ENCODE measurements at places on chromosomes 4 and X.

DNA sequence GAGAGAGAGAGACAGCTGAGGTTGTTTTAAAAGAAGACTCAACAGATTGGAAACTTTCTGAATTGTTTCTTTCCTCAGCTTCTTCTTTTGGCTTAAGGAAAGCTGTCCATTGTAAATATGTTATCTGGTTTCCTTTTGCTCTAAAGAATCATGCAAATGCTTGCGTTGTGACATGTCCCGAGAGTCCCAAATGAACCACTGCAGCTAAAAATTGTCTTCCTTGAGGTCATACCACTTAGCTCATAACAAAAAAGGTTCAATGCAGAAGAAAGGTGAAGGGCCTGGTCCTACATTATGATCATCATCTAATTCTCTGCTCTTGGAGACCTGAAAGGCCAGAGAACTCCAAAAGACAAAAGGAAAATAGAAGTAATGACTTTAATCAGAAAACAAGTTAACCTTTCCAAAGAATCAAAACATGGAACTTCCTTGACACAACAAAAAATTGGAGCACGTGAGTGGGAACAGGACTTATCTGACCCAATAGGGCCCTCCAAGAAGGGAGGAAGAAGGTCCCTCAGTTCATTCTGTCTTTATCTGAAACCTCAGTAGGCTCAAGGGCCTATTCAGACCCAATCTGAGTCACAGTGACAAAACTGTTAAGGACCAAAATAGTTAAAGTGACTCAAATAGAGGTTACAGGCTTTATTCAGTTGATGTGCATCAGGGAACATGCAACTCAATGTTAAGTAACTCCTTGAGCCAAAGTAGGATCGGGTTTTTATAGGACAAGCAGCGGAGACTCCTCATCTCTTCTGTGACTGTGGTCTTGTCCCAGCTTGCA, 14.7 kb upstream of the VSIG1 start:
- DNase-seq: no peak

- DNase-seq: no peak
Measured at GRCh38 chr4:68183417-68183816, 53.7 kb upstream of the TMPRSS11F start.

GRCh38 chr4:140944572-140944971, 188.4 kb upstream of the TBC1D9 start:
- DNase-seq: peak; percentile 44

DNA sequence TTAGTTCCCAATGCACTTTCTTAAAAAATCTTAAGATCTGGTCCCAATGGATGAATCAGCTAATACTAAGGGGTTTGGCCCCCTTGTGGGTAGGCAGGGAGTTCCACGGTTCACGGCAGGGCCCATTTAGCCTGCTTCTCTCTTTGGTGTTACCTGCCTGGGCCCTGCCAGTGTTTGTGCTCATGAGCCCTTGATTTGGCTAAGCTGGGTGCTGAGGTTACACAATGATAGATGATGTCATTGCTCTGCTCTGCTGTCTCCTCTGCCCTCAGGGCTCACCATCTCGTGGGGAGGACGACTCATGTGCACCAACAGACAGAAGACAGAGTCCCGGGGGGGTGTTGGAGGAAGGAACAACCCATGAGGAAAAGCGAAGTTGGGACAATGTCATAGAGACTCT, 24.4 kb downstream of the RTL5 start:
- DNase-seq: no peak

DNA sequence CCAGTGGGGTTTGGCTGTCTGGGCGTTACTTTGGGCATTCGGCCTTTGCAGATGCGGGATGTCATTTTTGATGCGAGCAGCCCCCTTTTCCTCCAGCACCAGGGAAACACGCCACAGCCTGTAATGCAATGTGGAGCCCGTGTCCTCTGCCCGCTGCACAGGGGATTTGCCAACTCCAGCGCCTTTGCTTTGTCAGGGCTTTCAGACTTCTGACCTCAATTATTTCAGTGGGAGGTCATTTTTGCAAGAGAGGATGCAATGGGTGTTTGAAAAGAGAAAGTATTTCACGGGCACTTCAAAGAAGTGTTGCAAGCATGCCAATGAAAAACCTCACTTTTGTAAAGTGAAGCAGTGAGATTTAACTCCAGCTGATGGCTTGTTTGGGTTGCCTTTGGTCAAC, 11.5 kb downstream of the CLCN4 start:
- no peak for DNase-seq

GRCh38 chrX:38220024-38220414, 652 bp downstream of the SRPX start:
- no peak for DNase-seq

GRCh38 chr4:87339440-87339839, 16.8 kb upstream of the HSD17B13 start:
- DNase-seq: no peak

DNA sequence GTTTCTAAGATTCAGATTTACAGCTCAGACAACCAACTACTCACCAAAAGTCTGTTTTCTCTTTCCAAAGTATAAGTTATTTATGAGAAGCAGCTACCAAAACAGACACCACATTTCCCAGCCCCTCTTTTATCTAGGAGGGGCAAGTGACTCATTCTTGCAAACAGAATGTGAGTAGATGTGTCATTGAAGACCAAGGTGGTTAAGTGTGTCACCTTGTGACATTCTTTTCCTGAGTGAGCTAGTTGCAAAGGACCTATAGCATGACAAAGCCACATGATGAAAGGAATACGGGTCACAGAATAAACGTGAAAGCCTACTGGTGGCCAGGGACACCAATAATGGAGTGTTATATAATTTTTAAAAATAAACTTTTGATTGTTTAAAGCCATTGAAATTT, 50.0 kb downstream of the SLC7A11 start:
- no peak for DNase-seq

DNA sequence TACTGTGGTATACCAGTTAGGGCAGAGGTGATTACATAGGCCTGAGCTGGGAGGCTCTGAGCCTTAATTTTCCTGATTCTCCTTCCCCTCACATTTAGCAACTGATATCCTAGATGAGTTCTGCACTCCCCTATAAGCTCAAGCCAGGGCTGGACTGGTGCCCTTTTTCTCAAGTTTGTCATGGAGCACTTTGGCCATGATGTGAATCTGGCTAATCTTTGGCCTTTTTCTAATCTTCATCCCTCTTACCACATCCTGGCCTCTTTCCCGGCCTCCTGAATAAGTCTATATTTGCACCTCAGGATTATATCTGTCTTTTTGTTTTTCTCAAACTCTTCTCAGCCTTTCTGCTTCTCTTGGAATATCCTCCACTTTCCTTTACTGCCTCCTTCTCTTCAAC, 10.9 kb upstream of the LAS1L start:
- DNase-seq: no peak

DNA sequence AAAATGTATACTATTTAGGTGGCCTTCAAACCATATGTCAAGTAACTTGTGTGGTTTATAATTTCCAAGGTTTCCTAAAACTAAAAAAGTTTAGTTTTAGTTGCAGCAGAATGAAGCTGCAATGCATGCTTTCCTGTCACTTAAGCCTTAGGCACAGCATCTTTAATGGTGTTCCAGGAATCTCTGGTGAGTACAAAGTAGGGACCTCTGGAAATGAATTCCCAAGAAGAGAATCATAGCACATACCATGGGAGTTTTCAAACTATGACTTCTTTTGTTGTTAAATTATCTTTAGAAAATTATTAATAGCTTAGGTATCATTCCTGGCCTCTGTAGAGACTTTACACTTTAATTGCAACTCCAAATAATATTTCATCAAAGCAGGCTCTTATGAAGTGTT, 1005.9 kb upstream of the PABPC4L start:
- DNase-seq: no peak

DNA sequence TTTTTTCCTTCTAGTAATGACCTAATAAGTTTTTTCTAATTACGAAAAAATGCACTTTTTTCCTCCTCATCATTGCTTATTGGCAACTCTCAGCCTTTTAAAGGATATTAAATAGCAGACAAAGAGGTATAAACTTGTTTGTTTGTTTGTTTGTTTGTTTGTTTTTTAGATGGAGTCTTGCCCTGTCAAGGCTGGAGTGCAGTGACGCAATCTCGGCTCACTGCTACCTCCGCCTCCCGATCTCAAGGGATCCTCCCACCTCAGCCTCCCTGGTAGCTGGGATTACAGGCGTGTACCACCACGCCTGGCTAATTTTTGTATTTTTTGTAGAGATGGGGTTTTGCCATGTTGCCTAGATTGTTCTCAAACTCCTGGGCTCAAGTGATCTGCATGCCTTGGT, 6.0 kb downstream of the RBM47 start:
- DNase-seq: no peak

DNA sequence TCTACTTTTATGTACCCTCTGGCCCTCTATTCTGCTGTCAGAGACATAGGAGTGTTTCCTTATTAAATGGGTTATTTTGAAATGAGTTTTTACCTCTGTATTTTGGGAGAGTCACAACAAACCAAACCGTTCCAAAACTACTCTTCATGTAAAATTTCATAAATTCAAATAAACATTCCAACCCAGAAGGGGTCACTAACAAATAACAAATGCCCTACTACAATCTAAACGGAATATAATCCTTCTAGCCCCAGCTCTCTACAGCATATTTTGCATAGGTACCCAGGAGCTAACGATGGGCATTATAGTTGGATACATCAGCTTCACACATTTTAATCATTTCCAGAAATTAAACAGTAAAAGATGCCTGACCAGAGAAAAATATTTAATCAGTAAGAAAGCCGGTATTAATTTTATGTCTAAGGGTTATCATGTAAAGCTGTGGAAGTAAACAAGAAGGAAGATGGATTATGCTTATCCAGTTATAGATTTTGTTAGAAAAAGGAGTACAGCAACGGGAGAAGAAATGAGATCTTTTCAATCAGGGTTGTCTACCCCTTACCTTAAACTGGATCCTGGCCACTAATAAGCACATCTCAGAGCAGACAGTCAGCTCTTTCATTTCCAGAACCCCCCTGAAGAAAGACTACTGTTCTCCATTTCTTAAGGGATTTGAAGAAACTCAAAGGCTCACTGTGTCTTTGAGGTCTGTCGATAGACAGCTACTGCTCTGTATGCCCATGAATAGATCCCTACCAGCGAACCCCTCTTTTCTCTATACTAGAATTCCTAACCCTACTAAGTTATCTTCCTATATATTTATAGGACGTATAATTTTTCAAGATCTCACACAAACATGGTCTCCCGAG, 1.2 kb downstream of the UGDH start:
- DNase-seq: no peak

DNA sequence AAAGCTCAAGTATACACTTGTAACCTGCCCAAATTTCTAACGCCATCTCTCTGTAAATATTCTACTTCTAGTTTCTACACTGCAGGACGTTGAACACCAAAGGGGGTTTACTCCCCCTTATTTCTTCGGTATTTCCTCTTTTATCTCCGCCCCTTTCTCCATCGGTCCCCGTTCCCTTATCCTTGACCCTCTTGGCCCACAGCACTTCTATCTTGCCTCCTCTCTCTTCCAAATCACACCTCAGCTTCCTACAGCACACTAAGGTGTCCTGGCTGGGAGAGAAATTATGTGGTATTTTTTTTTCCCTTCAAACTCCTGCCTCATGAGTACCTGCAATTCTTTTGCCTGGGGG, 715 bp downstream of the ZMAT1 start:
- no peak for DNase-seq

DNA sequence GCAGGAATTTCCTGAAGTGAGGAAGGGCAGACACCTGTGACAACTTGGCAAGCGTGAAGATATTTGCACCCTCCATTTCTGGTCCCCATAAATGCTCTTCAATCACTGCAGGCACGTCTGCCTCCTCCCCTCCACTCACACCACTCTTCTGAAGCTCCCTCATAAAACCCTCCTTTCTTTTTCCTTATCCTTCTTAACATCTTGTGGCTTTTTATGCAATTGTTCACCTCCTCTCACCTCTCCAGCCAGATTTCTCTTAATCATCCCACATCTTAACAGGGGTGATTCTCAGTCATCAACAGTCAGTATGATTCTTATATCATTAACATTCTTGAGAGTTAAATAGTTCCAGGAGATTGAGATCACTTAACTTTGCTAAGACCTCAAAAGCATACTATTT, 277.4 kb downstream of the SPRY1 start:
- no peak for DNase-seq

GRCh38 chrX:108993909-108994308, 257.5 kb upstream of the IRS4 start:
- no peak for DNase-seq

GRCh38 chrX:56099271-56099670, 132.9 kb upstream of the KLF8 start:
- no peak for DNase-seq

- no peak for DNase-seq
Measured at GRCh38 chr4:827209-828081, 1.5 kb upstream of the CPLX1 start.

GRCh38 chr4:186725469-186726425, 2.1 kb upstream of the FAT1 start:
- peak; percentile 72 for DNase-seq

GRCh38 chrX:37846934-37847732, at the start of gene DYNLT3:
DYNLT3 (minus strand) TSS chrX:37847571; CDS start chrX:37847510, 61 bp downstream.
- DNase-seq: peak; percentile 38

- DNase-seq: no peak
Measured at GRCh38 chr4:46196086-46196485, 72.2 kb upstream of the GABRG1 start.

DNA sequence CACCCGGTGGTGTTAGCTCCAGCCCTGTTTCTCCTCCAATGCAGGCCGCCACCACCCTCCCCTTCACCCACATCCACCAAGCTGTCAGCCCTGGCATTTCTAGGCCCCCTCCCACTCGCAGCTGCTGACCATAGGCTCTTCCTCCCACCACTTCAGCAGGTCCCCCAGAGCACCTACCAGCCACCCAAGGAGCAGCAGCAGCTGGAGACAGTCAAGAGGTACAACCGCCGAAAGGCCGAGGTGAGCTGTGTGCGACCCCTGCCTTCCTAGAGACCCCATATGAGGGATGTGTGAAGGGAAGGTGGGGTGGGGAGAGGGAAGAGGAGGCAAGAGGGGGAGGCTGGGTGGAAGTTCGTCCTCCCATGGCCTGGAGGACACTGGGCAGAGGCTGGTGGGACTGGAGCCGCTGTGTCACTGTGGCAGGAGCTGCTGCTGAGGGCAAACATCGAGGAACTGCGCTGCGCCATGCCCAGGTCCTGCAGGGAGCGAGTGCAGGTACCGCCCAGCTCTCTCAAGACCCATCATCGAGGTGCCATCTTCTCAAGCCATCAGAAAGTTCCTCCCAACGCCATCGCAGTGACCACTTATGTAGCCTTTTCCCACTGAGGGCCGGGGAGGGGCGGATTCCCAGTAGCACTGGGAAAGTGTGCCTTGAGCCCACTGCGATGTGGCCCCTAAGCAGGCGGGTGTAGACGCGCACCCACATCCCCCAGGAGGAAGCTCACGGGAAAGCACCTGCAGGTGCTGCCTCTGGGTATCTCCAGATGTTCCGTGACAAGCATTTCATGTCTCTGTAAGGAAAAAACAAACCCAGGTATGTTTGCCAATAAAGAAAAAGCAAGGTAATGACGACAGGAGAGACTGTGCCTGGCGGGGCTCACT, 19.2 kb upstream of the RNF4 start:
- DNase-seq: no peak

DNA sequence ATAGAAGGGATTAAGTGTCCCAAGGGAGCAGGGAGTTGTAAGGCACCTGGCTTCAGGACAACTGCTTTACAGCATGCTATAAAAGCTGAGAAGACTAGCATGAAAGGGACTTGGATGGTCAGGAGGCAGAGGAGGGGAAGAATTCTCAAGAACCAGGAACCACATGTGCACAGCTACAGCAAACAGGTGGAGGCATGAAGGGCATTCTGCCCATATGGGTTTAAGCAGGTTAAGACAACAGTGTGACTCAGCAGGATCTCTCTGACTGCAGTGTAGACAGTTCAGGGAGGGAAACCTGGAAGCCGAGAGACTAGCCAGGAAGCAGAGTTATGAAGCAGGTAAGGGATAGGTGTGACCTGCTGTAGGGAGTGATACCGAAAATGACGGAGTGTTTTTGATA, 117.0 kb downstream of the DHRSX start:
- no peak for DNase-seq

- DNase-seq: peak; percentile 67
Measured at GRCh38 chrX:113384628-113385027, 544.0 kb upstream of the AMOT start.
